ENCODE measurements at places on chromosomes 16 and 17.

DNA sequence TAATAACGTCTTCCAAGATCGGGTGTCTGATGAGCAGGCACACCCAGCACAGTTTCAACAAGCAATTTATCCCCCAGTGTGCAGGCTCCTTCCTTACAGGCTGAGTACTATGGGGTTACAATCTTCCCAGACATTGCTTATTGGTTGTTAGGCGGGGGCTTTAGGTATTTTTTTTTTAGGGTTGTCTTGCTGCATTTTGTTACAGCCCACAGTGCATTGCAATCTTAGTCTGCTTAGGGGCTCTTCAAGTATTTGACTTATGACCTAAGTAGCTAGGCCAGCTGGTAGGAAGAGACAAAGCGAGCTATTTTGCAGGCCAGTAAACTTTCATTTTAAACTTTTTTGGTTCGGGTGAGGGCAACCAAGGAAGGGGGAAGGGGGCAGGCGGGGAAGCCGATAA is 5.8 kb downstream of the PLD6 start:
- DNase-seq, result no peak

DNA sequence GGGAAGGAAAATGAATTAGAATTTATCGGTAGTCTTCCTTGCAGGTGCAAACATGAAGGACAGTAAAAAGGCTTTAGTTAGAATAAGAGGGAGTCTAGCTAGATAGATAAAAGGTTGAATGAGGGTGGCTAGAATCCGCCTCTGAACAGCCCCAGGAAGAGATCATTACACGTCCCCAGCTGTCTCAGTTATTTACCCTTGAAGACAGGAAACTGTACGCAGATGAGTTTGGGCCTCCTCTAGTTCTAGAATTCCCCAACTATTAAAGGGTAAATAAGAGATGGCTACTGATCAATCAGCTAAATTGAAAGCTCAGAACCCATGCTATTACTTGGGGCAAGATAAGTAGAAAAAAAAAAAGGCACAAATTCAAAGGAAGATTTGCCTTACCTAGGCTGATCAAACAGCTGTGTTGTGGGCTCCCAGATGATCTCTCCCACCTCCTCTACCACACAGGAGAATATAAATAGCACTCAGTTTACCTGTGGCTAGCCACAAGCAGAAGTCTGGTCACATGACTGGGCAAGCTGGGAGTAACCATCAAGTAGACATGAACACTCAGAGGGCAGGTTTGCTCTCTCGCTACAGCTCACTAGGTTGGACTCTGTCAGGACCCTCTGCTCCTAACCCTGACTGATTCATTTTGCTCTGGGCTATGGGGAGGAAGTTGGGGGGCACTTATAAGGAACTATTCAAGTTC is 17.0 kb downstream of the FAM117A start:
- DNase-seq, result no peak

DNA sequence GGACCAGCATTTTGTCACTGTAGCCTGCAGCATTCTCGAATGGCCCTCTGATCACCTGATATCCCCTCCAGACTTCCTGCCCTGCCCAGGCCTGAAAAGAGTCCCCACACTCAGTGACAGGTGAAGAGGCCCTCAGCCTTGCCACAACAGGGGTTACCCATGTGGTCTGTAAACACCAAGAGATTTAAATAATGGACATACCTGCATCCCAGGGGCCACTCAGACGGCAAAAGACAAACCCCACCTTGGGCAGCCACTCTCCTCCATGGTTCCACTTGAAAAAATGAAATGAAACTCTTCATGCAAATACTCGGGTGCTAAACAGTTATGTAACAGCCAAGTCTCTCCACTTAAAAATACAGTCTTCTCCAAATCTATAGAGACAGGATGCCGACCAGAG is 22.9 kb upstream of the PECAM1 start:
- no peak for DNase-seq

DNA sequence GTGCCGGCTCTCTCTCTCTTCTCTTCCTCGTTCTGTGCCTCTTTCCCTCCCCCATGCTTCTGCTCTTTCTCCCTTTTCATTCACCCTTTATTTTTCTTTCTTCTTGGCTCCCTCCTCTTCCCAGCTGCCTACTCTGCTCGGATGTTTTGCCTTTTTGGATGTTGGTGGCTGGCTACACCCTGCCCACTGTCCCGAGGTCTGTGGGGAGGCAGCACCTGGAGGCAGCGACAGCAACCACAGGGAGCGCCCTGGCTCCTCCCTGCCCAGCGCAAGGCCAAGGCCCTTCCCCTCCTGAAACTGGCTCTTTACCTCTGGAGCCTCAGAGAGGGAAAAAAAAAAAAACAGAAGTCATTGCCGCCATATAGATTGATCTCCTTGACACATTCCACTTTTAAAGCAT is 20.0 kb downstream of the CLUAP1 start:
- DNase-seq, result no peak

DNA sequence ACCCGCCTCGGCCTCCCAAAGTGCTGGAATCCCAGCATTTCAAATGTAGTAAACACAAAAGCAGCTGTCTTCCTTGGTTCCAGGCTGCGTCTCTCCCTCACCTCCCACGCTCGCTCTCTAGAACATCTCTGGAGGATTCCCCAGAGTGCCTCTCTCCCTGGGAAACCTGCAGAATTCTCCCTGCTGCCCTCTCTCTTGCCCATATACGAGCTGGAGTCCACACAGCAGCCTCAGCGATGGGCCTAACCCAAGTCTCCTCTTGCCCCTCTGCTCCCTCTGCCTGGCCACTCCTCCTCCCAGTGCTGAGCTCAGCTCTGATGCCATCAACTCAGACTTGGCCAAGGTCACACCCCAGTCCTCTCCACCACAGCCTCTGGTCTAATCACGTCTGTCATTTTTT is 10.6 kb downstream of the GPRC5B start:
- DNase-seq, result no peak

DNA sequence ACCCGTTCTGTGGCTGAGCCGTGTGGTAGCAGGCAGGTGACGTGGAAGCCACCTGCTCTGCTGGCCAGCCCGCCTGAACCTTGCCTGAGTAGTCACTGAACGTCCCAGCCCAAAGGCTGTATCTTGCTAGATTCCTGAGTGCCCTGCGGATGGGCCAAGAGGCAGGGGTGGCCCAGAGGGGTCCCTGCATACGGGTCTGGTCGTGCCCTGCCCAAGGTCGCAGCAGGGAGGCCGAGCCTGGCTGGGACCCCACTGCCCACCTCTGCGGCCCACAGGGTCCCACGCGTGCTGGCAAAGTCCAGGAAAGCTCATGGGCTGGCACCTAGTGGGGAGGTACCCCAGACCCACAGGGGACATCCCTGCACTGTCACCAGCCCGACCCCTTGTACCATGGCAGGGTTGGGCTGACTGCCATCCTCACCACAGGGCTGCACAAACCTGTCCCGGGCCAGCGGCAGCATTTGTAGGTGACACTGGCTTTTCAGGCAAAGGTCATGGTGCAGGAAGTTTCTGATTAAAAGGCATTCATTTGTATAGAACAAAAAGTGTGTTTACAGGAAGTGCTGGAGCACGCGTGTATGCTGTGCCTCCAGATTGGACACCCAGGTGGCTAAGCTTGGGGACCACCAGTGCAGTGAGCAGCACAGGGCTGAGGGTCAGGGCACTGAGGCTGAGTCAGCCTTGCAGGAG is 45.1 kb upstream of the ZC3H18 start:
- DNase-seq, result no peak

DNA sequence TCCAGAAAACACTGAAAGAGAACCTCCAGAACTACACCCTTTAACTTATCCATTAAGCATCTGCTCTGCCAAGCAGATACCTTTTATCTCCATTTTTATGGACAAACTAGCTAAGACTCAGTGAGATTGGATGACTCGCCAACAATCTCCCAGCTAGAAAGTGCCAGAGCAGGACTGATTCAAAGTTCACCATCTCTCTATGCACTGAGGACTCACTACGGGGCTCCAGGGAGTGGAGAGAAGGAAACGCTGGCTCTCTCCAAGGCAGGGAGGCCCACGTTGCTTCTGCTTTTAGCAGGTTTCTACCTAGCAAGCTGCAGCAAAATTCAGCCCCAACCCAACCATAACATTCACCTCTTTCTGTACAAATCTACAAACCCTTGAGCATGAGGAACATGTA is 52.8 kb upstream of the ARHGAP44 start:
- no peak for DNase-seq

- no peak for DNase-seq
These were observed 213.4 kb upstream of the GSE1 start for GRCh38 chr16:85399583-85400284.

- no peak for DNase-seq
These were observed 14.6 kb downstream of the CACNA1H start for GRCh38 chr16:1167276-1168107.

- no peak for DNase-seq
These were observed 9.7 kb upstream of the BAIAP2 start for GRCh38 chr17:81025065-81025740.

- DNase-seq, result no peak
These were observed 33.7 kb upstream of the CDH15 start for GRCh38 chr16:89137666-89138512.

- no peak for DNase-seq
These were observed 6.1 kb upstream of the GAA start for GRCh38 chr17:80095038-80095843.

DNA sequence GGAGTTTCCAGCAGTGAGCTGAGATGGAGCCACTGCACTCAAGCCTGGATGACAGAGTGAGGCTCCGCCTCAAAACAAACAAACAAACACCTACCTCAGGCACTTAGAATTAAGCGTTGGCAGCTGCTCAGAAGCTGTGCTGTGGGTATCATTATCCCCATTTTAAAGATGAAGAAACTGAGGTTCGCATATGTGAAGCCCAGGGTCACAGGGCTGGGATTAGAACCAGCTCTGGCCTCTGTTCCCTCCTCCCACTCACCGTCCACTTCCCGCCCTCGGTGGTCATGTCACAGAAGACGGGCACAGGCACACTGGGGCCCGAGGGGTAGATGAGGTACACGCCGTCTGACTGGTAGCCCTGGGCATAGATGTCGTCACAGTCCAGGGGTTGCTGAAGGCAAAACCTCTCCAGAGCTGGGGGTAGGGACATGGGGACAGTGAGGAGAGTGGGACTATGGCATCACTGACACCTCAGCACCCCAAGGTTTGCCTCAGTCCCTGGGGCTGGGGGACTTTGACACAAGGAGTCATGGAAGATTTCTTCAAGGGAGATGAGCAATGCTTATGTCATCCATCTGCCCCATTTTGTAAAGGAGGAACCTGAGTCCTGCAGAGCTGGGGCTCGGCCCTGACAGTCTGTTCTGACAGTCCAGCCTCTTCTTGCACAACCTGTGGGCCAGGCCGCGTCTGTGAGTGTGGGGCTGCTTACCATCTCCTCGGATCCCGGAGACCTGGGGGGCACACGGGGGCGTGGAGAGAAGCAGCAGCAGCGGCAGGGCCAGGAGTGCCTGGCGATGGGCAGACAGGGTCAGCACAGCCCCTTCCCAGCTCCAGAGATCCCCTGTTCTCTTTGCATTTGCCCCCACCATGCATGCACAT is 700 bp downstream of the MFAP4 start:
- DNase-seq, result peak; percentile 50

GRCh38 chr16:23356941-23357340 is 54.8 kb downstream of the SCNN1B start:
- no peak for DNase-seq

DNA sequence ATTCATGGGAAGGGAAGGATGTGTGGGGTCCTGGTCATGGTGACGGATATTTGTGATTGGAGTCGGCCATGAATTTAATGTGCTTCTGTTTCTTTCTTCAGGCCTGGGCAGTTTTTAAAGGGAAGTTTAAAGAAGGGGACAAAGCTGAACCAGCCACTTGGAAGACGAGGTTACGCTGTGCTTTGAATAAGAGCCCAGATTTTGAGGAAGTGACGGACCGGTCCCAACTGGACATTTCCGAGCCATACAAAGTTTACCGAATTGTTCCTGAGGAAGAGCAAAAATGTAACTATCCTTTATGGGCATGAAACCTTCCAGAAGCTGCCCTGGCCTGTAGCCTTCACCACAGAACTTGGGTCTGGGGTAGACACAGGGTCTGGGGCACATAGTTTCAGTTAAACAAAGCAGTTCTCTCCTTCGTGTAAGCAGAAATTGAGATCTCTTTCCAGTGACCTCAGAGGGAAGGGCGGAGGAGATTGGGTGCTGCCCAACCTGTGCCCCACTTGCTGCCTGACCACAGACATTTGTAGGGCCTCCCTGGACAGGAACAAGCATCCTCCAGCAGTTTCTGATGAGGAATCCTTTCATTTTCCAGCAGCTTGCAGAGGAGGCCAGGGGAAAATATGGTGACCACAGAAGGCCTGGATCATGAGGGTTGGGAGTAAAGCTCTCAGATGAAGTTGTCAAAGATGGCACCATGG is 10.1 kb downstream of the IRF8 start:
- no peak for DNase-seq

- DNase-seq, result no peak
These were observed 4.4 kb upstream of the CYB561 start for GRCh38 chr17:63450551-63450950.

DNA sequence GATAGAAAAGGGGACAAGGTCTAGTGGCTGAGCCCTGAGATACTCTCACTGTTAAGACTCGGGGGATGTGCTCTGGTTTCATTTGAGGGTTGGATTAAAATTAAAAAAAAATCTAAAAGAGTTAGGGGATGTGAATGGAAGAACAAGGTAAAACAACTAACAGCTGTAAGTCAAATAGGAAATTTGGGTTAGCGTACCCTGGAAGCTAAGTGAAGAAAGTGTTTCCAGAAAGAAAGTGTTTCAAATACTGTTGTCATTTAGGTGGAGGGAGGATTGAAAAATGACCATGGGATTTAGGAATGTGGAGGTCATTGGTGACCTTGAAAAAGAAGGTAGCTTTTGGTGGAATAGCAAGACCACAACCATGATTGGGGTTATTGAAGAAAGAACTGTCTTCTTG is 37.7 kb downstream of the PPM1D start:
- no peak for DNase-seq

DNA sequence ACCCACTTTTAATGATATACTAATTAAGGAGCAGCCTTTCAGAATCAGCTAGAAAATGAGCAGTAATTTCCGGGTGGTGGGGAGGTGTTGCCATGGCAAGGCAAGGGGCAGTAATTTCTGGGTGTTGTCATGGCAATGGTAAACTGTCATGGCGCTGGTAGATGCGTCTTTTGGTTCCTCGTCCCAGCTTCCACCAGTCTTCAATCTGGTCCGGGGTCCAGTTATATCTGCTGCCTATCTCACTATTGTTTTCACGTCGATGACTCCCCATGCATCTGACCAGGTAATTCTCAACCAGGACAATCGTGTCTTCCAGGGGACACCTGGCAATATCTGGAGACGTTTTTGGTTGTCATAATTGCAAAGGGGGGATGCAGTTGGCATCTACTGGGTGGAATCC is 34.9 kb downstream of the TMEM114 start:
- DNase-seq, result no peak

DNA sequence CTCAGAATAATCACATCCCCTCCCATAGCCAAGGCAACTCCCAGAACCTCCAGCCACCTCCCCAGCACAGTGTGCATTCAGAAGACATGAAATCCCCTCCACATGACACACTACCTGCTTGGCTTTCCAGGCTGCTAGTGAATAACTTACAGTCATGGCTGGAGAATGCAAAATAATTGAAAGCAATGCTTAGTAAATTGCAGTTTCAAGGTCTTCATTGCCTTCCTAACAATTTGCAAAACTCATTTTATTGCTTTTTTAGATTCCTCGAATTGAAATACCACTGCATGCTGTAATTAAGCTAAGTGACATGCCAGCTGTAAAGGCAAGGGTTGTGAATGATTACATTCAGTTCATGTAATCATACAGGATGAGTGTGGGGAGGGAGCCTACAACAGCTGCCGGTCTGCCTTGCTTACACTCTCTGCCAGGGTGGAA is 29.0 kb upstream of the HOXB13 start:
- no peak for DNase-seq

GRCh38 chr16:2243031-2243528 is 6.8 kb downstream of the DNASE1L2 start:
- DNase-seq, result no peak
